Central memory CD4-positive, alpha-beta T cell (primary cell): ENCODE measurements at places on chromosomes 6 and 20.

GRCh38 chr6:382883-383810, 8.4 kb upstream of the IRF4 start:
- no peak for DNase-seq

DNA sequence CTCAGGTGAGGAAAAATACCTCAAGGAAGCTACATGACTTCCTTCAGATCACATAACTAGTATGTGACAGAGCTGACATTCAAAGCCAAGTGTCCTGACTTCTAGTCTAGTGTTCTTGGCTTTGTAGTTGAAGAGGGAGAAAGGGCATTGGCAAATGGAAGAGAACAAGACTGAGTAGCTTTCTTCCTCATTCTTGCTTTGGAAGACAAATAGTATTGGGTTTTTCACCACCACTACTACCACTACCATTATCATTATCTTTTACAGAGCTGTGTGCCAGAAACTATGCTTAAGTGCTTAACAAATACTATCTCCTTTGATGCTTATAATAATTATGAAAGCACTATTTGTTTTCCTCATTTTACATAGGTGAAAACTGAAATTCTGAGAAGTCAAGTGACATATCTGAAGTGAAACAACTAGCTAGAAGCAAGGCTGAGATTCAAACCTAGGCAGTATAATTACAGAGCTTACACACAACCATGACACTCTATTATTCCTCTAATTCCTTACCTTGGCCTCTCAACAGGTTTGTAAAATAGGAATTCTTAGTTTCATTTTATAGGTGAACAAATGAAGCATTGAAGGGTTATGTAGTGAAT, 6.8 kb downstream of the ACSS2 start:
- DNase-seq: no peak

DNA sequence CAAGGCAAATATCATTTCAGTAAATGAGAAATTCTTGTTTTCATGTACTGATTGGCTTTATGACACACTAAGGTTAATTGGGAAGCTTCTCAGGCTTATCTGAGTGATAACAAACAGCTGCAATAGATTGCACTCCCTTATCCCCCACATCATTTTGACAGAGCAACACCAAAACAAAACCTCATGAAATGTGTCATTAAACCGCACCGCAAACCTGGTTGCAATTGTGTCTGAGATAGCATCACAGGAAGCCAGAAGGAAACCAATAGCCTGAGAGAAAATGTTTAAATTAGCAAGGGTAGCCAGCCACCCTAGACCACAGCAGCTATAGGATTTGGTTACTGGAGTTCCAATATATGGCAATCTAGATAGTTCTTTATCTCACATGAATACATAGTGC, 31.6 kb upstream of the LAMA4 start:
- peak; percentile 58 for DNase-seq

- DNase-seq: no peak
Observed at GRCh38 chr6:43786664-43787329, 16.8 kb downstream of the VEGFA start.

- DNase-seq: no peak
Observed at GRCh38 chr20:35296101-35296554, 3.9 kb upstream of the FAM83C start.

DNA sequence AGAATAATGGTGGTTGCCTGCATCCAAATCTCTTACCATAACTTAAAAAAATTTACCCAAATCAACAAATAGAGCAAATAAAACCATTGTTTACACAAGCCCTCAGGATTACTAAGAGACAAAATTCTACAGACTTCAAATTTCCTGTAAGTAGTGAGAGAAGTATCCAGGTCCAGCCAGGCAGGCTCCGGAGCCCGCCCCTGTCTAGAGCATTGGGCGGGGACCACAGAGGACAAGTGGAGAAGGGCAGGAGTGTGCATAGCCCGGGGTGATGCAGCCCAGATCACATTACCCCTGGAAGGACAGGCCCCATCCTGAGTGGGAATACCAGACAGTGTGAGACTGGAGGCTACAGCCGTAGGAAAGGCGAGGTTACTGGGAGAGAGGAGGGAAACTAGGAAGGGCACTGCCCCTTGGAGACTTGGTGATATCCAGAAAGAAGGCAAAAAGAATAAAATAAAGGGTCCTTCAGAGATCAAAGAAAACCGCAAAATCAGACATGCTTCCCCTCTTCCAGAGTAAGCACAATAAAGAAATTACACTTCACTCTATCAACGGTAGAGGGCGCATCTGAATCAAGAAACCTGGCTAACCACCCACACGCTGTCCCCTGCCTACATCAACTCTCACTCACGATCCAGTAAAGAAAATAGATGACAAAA, 26.6 kb downstream of the RIN2 start:
- DNase-seq: peak; percentile 13

DNA sequence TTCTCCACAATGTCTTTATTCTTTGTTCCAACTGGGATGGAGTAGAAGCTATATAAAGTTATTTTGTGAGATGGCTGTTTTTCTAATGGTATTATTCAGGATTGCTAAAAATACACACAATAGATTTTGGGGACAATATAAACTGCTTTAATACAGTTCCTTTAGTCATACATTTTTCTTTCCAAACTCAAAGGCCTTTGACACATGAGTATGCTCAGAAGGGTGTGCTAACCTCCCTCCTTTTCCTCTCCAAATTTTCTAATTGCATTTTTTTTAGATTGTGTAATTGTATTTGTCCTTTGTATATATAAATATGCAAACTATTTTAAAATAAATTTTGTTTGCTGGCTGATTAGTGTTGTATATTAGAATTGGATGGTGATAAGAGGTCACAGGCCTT, 119.6 kb upstream of the FOXO3 start:
- no peak for DNase-seq
